ENCODE measurements at places on chromosomes 1 and 21. TPM values are rescaled to one million over a fixed set of nuclear protein-coding genes. Genes with fewer than 3 reads are reported as not detected.

Gene CRYBG2
- 0.07 TPM for polyA plus RNA-seq

Gene SDCCAG8
- polyA plus RNA-seq, result 26.1 TPM

Gene CDCA8
- polyA plus RNA-seq, result 0.54 TPM

Gene MRAP
- not detected for polyA plus RNA-seq

Gene APH1A
- polyA plus RNA-seq, result 58.2 TPM

Measured in naive thymus-derived CD8-positive, alpha-beta T cell (primary cell).